ENCODE measurements at places on chromosomes 1 and 21. TPM values are rescaled to one million over a fixed set of nuclear protein-coding genes. Genes with fewer than 3 reads are reported as not detected.

TMEM82 gene
- not detected for total RNA-seq

LRRC53 gene
- not detected for total RNA-seq

ZNF691 gene
- total RNA-seq = 4.6 TPM

NKAIN1 gene
- not detected for total RNA-seq

ITLN2 gene
- total RNA-seq = not detected

CYP4A11 gene
- not detected for total RNA-seq

Measured in activated naive CD4-positive, alpha-beta T cell treated with anti-CD3 and anti-CD28 coated beads for 36 hours (primary cell).